ENCODE measurements at places on chromosomes 5 and 9. TPM values are rescaled to one million over a fixed set of nuclear protein-coding genes. Genes with fewer than 3 reads are reported as not detected.
A peak's percentile ranks its signal among the peaks of the same experiment; 100 is the strongest.

- DNase-seq: no peak
Observed at GRCh38 chr5:132102101-132102701, 28.6 kb downstream of the CSF2 start.

DNA sequence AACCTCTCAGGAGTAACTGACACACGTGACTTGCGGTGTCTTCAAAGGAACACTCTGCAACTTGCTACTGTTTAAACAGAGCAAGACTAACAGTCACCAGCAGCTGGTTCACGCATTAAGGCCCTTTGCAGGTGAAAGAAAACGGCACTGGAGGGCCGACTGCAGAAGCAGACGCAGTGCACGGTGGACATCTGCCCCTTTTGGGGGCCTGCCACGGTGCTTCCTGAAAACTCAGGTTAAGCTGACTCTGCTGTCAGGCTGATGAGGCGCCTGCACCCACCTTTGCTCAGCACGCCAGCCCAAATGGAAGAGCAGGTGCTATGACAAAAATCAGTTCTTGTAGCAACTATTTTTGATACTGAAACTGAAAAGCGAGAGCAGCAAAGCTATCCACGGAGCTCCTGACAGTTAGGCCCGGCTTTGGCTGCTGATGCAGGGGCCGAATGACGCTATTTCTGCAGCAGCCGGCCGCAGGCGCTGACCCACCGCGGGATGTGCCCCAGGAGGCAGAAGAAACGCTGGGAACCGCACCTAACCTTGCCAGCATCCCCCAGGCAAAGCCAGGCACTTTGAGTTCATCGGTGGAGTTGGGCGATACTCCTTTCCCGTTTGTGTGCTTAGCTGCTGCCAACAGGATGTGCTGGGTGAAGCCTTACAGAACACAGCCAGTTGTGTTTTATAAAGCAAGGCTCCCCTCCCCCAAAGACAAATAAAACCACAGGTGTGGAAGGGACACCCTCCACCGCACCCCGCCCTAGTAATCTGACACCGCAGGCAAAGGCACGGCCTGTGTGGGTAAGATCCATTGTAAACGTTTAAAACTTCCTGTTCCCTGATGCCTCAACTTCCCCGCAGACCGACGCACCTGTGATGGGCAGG, 21.1 kb upstream of the TERT start:
- peak; percentile 88 for DNase-seq

DNA sequence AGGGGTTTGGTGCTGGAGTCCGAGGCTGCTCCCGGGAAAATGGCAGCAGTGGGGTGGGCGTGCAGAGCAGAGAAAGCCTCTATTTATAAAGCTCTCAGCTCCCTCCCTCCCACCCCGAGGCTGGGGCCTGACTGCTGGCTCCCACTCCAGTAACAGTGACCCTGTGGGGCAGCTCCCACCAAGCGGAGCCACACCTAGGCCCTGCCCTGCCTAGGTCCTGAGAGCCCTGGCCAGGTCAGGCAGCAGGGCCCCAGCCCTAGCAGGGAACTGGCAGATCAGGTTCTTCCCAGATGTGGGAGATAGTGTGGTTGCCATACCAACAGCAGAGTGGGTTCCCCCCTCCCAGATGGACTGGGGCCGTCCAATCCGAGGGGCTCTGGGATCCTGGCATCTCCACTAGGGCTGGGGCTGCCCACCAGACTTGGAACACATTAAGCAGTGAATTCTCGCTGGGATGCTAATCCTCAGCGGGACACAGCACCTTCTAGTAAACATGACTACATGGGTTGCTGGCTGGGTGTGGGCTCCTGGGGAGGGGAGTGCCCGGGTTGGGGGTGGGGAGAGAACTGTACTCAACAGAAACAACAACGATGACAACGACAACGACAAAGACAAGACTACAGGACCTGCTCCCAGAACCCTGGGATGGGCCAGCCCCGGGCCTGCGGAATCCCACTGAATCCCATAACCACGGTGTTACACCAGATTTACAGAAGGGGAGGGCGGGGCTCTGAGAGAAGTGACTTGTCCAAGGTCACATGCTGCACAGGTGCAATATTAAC, 1.5 kb downstream of the SH3GLB2 start:
- DNase-seq: peak; percentile 90

Gene TMEM161B
- total RNA-seq: 22.9 TPM

Gene MAMDC2
- 91.4 TPM for total RNA-seq
